ENCODE measurements at places on chromosomes 5 and 9. TPM values are rescaled to one million over a fixed set of nuclear protein-coding genes. Genes with fewer than 3 reads are reported as not detected.

DNA sequence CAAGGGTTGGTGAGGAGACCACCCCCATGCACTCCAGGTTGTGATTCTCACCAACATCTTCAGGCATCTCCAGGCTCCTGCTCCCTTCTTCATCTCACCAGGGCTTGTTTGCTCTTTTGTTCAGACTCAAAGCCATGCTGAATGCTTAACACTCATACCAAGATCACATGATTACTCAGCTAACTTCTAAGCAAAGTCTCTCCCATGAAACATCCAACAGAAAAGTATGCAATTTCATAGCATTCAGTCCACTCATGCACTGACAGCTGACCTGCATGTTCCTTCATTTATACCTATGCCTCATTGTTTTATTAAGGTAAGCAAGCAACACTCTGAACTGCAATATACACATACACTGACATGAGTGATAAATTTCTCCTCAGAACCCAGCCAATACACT is 69.0 kb downstream of the SHC3 start:
- H3K4me3 ChIP-seq = no peak overlapping the region
- no peaks in the 10 kb centered on the region for H3K36me3 ChIP-seq
- H3K4me1 ChIP-seq = no peaks in the 10 kb centered on the region
- no peaks in the 10 kb centered on the region for H3K27me3 ChIP-seq

GRCh38 chr5:172827841-172828240 is 6.2 kb upstream of the ERGIC1 start:
- no peaks in the 10 kb centered on the region for H3K4me1 ChIP-seq
- H3K4me3 ChIP-seq = no peak overlapping the region
- no peak for DNase-seq
- no peaks in the 10 kb centered on the region for H3K36me3 ChIP-seq
- H3K27me3 ChIP-seq = no peaks in the 10 kb centered on the region
- peak overlapping the region; percentile 29 for H3K27ac ChIP-seq

DNA sequence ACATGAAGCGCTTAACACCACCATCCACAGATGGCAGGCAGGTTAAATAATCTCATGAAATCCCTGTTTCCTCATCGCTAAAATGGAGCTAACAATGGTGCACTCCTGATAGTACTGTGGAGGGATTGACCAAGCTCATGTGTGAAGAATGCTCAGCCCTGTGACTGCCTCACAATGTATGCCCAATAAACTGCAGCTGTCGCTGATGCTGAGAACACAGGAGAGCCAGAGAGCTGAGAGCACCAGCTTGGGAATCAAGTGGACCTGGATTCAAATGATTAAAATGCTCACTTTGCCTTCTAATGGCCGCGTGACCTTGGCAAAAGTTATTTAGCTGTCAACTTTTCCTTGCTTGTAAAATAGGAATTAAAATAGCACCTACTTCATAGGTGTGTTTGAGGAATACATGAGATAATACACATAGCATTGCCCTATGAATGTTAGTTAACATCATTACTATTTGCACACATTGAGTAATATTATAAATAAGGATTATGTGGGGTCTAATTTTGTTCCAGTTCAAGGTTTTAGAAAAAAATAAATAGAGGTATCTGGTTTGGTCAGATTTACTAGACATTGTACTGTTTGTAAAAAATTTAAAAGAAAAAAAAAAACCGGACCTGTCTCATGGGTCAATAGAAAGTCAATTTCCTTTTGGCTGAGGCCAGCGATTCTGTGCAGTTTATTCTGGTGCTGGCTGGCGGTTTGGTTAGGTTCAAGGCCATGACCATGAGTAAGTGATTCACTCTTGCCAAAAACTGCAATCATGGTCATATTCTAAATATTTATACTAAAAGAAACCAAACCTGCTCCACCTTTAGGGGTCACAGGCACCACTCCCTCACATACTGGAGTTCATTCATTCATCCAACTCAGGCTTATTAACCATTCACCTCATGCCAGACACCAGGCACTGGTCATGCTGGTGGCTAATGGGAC is 101.3 kb downstream of the SH3TC2 start:
- no peak overlapping the region for H3K4me3 ChIP-seq
- no peak for DNase-seq
- H3K36me3 ChIP-seq = no peaks in the 10 kb centered on the region
- no peak overlapping the region for H3K27ac ChIP-seq
- no peaks in the 10 kb centered on the region for H3K4me1 ChIP-seq

DNA sequence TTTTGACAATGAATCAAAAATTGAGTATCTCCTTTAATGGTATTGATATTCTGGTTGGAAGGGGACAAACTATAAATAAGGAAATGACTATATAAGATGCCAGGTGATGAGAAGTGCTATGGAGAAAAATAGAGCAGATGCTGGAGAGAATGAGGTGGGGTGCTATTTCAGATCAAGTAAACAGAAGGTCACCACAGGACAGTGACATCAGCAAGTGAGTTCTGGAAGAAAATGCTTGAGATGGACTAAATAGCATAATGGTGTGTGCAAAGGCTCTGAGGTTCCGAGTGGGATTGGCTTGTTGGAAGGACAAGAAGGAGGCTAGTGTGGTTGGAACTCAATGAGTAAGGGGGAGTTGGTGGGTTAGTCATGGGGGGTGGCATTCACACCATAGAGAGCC is 157.5 kb upstream of the SGCD start:
- H3K4me1 ChIP-seq = no peaks in the 10 kb centered on the region
- no peaks in the 10 kb centered on the region for H3K27me3 ChIP-seq
- no peak for DNase-seq

DNA sequence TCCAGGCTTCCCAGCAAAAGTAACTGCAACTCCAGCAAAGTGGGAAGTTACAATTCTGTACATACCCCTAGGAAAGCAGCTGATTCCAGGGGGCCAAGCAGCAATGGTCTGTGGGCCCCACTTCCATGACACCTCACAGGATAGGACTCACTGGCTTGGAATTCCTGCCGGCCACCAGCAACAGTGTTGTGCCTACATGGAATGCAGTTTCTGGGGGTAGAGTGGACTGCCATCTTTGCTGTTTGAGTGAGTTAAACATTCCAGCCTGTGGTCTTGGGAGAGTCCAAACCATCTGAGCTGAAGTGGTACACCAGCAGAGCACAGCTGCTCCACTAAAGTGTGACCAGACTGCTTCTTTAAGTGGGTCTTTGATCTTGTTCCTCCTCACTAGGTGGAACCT is 13.4 kb upstream of the FBN2 start:
- no peaks in the 10 kb centered on the region for H3K27me3 ChIP-seq
- no peak overlapping the region for H3K27ac ChIP-seq
- no peaks in the 10 kb centered on the region for H3K36me3 ChIP-seq
- no peaks in the 10 kb centered on the region for H3K4me1 ChIP-seq
- no peak for DNase-seq

DNA sequence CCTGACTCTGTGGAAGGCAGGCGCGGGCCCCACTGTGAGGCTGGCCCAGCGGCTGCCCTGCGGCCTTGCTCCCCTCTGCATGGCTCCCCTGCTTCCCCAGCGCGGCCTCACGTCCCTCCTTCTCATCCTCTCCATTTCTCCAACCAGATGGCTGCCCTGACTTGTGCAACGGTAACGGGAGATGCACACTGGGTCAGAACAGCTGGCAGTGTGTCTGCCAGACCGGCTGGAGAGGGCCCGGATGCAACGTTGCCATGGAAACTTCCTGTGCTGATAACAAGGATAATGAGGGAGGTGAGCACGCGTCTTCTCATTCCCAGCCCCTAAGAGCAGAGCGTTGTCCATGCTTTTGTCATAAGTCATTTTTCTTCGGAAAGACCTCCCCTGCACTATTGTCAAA is 129.0 kb upstream of the WWC1 start:
- no peaks in the 10 kb centered on the region for H3K4me1 ChIP-seq
- H3K4me3 ChIP-seq = no peak overlapping the region
- no peak for DNase-seq
- no peak overlapping the region for H3K27ac ChIP-seq

- no peak for DNase-seq
- H3K27ac ChIP-seq = no peak overlapping the region
- no peaks in the 10 kb centered on the region for H3K4me1 ChIP-seq
- no peaks in the 10 kb centered on the region for H3K36me3 ChIP-seq
- H3K27me3 ChIP-seq = no peaks in the 10 kb centered on the region
Observed at GRCh38 chr5:1723476-1723875, 76.2 kb downstream of the MRPL36 start.

DNA sequence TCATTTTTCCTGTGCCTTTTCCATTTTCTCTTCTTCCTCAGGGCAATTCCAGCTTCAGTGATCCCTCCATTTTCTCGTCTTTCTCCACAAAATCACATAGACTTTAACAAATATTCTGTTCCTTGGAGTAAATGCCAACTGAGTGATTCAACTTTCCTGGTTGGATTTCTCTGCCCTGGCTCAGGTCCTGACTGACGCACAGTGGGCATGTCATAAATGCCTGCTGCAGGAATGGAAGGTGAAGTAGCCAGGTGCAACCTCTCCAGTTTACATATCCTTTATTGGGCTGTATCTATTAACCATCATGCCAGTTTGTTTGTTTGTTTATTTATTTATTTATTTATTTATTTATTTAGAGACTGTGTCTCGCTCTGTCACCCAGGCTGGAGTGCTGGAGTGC is 95.1 kb downstream of the MEF2C start:
- H3K36me3 ChIP-seq = no peaks in the 10 kb centered on the region
- peaks cover 10% of the 10 kb centered on the region for H3K4me1 ChIP-seq
- H3K4me3 ChIP-seq = no peak overlapping the region
- H3K27ac ChIP-seq = peak overlapping the region; percentile 94

DNA sequence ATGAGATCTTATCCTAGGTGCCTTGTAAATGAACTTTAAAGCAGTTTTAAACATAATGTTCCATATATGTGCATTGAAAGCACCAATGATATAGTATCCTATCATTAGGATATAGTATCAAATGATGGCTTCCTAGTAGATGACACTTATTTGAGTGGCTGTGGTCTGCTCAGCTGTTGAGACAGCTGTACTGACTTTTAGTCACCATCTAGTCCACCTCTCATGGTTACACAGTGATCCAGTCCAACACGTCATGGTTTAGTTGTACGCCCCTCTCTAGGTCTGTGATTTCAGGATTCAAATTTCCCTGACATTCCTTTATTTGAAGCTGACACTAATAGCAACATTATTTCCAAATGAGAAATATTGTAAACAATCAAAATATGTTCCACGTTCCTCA is 127.3 kb upstream of the TUT7 start:
- H3K36me3 ChIP-seq = no peaks in the 10 kb centered on the region
- no peak for DNase-seq
- H3K4me3 ChIP-seq = no peak overlapping the region
- no peaks in the 10 kb centered on the region for H3K27me3 ChIP-seq
- no peaks in the 10 kb centered on the region for H3K4me1 ChIP-seq

GRCh38 chr9:14085810-14086209 is 228.1 kb downstream of the NFIB start:
- no peak overlapping the region for H3K4me3 ChIP-seq
- H3K4me1 ChIP-seq = no peaks in the 10 kb centered on the region
- no peak for DNase-seq
- H3K36me3 ChIP-seq = no peaks in the 10 kb centered on the region

DNA sequence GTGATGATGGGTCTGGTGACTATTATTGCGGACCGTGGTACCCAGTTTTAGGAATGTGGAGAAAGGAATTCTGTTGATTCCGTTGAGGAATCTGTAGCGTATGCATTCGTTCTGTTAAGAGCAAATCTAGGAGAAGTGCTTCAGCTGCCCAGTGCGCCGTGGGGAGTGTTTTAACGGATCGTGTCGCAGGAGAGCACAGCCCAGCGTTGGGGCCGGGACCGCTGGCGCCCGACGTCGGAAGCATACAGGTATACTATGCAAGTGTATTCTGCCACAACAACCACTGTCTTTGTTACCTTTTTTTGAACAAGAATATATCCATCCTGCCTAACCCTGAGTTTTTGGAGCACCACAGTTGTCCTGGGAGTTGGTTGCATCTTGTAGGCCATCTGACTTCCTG is 42.7 kb downstream of the TENT4A start:
- H3K36me3 ChIP-seq = no peaks in the 10 kb centered on the region
- no peaks in the 10 kb centered on the region for H3K4me1 ChIP-seq
- no peak for DNase-seq
- no peaks in the 10 kb centered on the region for H3K27me3 ChIP-seq

- H3K4me1 ChIP-seq = no peaks in the 10 kb centered on the region
- H3K27me3 ChIP-seq = no peaks in the 10 kb centered on the region
- no peak for DNase-seq
- no peak overlapping the region for H3K4me3 ChIP-seq
- H3K36me3 ChIP-seq = no peaks in the 10 kb centered on the region
Observed at GRCh38 chr5:66174338-66174737, 30.2 kb downstream of the SREK1 start.

DNA sequence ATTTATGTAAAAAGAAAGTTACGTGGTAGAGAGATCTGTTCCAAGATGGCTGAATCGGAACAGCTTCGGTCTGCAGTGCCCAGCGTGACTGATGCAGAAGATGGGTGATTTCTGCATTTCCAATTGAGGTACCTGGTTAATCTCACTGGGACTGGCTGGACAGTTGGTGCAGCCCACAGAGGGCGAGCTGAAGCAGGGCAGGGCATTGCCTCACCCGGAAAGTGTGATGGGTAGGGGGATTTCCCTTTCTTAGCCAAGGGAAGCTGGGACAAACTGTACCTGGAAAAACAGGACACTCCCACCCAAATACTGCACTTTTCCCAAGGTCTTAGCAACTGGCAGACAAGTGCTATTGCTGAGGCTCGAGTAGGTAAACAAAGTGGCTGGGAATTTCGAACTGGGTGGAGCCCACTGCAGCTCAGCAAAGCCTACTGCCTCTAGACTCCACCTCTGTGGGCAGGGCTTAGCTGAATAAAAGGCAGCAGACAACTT is 13.1 kb upstream of the HSD17B4 start:
- no peaks in the 10 kb centered on the region for H3K36me3 ChIP-seq
- H3K4me3 ChIP-seq = no peak overlapping the region
- H3K4me1 ChIP-seq = no peaks in the 10 kb centered on the region

DNA sequence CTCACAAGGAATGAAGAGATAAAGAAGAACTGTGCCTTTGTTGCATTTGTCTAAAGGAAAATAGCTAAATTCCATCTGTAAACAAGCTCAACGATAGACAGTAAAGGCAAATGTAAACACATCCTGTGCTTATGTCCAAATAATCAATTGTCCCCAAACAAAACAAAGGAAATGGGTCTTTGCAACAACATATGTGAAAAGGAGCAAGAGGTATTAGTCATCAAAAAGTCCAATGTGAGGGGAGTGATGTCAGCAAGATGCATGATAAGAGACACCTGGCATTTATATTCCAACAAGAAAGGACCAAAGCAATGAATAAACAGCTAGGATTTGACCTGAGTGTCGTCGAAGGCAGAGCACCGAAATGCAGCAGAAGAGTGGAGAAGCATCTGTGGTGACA is 209.1 kb downstream of the ASTN2 start:
- H3K27me3 ChIP-seq = no peaks in the 10 kb centered on the region
- H3K4me3 ChIP-seq = no peak overlapping the region
- H3K36me3 ChIP-seq = no peaks in the 10 kb centered on the region
- DNase-seq = no peak
- no peak overlapping the region for H3K27ac ChIP-seq

GRCh38 chr9:113403646-113404045 is 2.6 kb upstream of the ALAD start:
- DNase-seq = no peak
- H3K36me3 ChIP-seq = no peaks in the 10 kb centered on the region
- no peak overlapping the region for H3K27ac ChIP-seq
- no peak overlapping the region for H3K4me3 ChIP-seq
- H3K4me1 ChIP-seq = peaks cover 6% of the 10 kb centered on the region

- DNase-seq = no peak
Observed at GRCh38 chr9:5626727-5627634, 1.9 kb upstream of the RIC1 start.

Gene PPP6C
- total RNA-seq = 43.7 TPM

Gene FST
- total RNA-seq = 7.6 TPM

Data from uterus (tissue), 4 donors.